ENCODE measurements at places on chromosomes 7 and 10. TPM values are rescaled to one million over a fixed set of nuclear protein-coding genes. Genes with fewer than 3 reads are reported as not detected.
A peak's percentile ranks its signal among the peaks of the same experiment; 100 is the strongest.

- peak; percentile 36 for DNase-seq
These were observed at the start of gene CDHR1 for GRCh38 chr10:84194424-84195043. Gene CDHR1 (plus strand): TSS chr10:84194537. CDS start chr10:84194761, 224 bp downstream.

Gene CADPS2
- not detected for total RNA-seq

GRCh38 chr10:86177537-86178155 is 188.9 kb downstream of the GRID1 start:
- no peak for DNase-seq

Gene HOXA9
- total RNA-seq, result not detected

Gene ANKRD2
- total RNA-seq, result not detected

DNA sequence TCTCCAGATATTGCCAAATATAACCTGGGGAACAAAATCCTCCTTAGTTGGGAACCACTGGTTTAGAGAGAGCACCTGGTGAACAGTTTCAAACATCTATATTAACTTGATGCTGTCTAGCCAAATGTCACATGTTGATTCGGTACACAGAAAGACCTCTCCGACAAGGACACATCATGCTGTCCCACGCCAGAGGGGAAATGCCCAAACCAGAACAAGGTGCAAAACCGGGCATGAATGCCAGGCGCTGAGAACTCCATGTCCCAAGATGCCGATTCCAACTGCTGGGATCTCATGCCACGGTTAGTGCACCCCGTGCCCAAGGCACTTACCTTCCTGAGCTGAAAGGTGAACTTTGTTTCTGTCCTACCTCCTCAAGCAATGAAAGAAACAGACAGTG is 100.8 kb downstream of the SFMBT2 start:
- no peak for DNase-seq

Gene PDE6C
- not detected for total RNA-seq

- DNase-seq, result no peak
These were observed 60.9 kb downstream of the SPOCK2 start for GRCh38 chr10:72027498-72027897.

Gene TAS2R4
- 0.65 TPM for total RNA-seq

Gene CYP3A7
- total RNA-seq, result not detected

- no peak for DNase-seq
These were observed 112.8 kb upstream of the AHR start for GRCh38 chr7:17185690-17186070.

- no peak for DNase-seq
These were observed 115.6 kb downstream of the NXPH1 start for GRCh38 chr7:8549046-8549445.

DNA sequence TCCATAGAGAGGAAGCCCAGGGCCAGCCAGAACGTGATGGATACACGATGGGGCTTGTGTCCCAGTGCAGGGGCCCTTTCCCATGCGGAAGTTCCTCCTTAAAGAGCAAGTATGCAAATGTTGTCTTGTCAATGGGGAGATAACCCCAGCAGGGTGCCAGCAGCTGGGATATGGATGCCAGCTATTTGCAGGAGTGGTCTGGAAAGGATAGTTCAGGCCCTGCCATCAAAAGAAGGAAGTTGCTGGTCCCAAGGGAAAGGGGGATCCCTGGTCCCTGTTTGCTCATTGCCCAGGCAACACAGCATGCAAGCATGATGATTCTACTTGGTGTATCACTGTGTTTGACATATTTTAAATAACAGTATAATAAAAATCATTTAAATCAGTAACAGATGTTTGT is 73.1 kb upstream of the HECW1 start:
- no peak for DNase-seq

- DNase-seq, result no peak
These were observed 31.6 kb upstream of the YAE1 start for GRCh38 chr7:39534599-39534998.

DNA sequence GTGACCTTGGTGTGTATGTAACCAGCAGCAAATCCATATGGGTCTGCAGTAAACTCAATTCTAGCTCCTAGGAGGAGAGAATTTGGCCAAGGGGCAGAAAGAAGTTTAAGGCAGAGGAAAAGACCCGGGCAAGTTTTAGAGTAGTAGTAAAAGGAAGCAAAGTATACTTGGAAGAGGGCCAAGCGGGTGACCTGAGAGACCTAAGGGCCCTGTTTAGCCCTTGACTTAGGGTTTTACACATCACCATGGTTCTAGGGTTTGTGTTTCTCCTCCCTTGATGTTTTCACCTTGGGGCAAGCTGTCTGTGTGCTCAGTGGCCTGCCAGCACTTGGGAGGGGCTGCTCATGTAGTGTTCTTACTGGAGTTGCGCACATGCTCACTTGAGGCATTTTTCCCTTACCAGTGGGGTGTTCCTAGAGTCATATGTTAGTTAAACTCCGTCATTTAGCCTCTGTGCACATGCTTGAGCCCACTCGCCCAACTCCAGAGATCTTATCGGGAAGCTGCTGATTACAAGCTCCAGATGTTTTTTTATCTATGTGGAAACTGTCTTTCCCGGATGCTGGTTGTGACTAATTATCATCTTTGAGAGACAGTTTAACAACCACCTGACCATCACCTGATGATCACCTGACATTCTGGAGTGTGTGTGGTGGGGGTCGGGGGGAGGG is 137.6 kb upstream of the PRSS1 start:
- no peak for DNase-seq

- DNase-seq, result no peak
These were observed 86.4 kb downstream of the PRPF18 start for GRCh38 chr10:13673156-13673555.

DNA sequence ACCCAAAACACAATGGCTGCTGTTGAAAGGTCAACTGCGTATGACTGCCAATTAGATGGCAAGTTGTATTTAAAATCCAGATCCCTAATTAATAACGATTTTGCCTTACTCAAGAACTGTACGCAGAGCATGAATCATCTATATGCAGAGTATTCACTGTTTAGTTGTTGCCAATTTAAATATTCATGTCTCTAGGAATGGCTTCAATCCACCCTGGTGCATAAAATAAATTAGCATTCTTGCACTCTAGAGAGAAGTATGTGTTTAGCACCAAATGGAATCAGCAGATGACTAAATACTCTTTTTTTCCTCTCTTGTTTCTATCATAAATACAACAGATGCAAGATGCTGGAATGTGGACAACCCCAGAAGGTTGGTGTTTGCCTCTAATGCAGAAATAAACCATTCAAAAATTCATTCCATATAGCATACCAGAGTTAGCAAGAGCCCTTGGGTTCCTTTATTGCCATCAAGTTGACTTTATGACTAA is 320.3 kb downstream of the LRRTM3 start:
- DNase-seq, result no peak

- peak; percentile 29 for DNase-seq
These were observed 175.0 kb downstream of the CTNNA3 start for GRCh38 chr10:67520924-67521520.

GRCh38 chr7:77276120-77276519 is 76.5 kb upstream of the FGL2 start:
- DNase-seq, result no peak

Gene ANKRD61
- not detected for total RNA-seq

- no peak for DNase-seq
These were observed 509.0 kb upstream of the PODXL start for GRCh38 chr7:132065193-132065988.

GRCh38 chr7:97004247-97005182 is 838 bp upstream of the DLX6 start:
- DNase-seq, result no peak

DNA sequence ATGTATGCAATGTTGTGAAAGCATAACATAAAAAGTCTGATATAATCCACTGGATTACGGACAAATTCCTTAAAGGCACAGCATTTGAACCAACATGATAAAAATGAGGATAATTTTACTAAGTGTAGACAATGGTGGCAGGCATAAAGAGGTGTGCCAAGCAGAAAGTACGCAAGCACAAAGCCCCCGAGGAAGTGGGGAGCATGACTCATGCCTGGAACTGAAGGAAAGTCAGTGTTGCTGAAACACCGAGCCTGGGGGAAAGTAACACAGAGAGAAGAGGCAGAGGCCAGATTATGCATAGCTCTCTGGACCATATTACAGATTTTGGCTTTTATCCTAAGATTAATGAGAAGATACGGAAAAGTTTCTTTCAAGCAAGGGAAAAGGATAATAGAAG is 490.0 kb upstream of the PHF14 start:
- DNase-seq, result no peak

DNA sequence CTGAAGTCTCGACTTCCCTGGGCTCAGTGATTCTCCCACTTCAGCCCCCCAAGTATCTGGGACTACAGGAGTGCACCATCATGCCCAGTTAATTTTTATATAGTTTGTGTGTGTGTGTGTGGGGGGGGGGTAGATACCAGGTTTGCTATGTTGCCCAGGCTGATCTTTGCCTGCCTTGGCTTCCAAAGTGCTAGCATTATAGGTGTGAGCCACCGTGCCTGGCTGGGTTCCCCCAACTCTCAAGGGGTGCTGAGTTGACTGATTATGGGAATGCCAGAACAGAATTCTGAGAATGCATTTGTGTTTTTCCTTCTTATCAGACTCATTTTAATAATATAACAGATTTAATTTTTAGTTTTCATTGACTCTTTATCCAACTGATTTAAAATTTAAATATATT is 19.5 kb downstream of the RPA3 start:
- no peak for DNase-seq

- no peak for DNase-seq
These were observed 32.2 kb upstream of the TRIL start for GRCh38 chr7:28990200-28990960.
